Natural killer cell (primary cell): ENCODE measurements at places on chromosomes 3 and 15.

GRCh38 chr3:45355351-45355750 lies 33.0 kb upstream of the LARS2 start:
- DNase-seq: no peak

DNA sequence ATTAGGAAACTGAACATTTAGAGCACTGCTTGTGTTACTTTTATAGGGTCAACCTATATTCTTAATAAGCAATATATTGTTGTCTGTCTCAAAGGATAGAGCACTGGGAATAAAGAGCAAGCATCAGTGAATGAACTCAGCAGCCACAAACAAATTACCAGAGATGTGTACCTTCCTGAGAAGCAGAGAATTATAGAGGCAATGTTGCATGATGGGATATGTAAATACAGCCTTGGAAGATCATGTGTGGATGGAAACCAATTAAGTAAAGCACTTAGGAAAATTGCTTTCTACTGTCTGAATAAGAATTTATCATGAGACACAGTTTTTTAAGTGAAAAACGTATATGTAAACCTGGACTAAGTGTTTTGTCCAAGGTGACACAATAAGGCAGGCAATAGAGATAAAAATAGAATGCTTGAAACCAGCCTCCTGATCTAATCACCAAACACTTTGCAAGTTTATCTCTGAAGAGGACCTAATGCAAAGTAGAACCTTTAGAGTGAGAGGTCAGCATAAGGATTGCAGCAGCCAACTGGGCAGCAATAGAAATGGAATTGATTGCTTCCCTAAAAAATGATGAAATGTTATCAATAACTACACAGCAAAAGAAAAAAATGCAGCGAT lies 848.0 kb downstream of the TUSC7 start:
- no peak for DNase-seq

- DNase-seq: no peak
Measured at GRCh38 chr3:45218578-45219390, 7.3 kb downstream of the TMEM158 start.

GRCh38 chr15:90062973-90063769 lies 39.1 kb downstream of the IDH2 start:
- DNase-seq: no peak

DNA sequence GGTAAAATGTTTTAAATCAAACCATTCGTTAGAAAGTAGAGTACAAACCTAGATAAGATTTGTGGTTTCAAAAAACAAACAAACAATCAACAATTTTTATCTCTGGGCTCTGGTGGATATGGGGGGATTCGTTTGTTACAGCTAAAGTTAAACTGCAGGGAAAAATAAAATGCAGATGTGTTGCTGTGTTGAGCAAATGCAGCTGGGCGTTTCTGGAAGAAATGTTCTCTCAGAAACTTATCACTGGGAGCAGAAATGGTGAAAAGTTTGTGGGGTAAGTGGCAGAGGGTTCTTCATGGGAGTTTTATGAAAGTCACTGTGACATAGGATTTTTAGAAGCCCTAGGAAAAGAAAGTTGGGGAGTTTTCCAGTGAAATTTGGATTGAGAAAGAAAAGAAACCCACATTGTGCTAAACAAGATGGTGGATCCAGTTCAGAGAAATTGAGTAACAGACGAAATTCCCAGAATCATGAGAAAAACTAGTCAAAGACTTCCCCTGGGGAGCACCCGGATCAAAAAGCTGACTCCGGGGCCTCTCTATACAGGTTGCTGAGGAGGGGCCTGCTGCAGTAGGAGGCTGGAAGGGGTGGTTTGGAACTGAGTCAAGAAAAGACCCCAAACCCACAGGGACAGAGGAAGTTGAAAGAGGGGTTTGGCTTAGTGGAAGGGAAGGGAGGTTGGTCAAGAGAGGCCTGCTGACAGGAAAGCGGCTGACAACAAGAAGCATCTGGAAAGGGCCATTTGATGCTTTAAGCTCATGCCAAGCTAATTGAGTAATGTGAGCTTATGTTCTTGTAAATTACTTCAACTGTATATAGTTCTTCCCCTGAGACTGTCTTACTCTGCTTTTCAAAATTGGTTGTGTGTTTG lies 108.7 kb downstream of the RARB start:
- DNase-seq: no peak

GRCh38 chr15:37788330-37788729 lies 146.1 kb upstream of the TMCO5A start:
- DNase-seq: no peak

- DNase-seq: no peak
Measured at GRCh38 chr3:194875581-194876402, 190.1 kb downstream of the FAM43A start.

DNA sequence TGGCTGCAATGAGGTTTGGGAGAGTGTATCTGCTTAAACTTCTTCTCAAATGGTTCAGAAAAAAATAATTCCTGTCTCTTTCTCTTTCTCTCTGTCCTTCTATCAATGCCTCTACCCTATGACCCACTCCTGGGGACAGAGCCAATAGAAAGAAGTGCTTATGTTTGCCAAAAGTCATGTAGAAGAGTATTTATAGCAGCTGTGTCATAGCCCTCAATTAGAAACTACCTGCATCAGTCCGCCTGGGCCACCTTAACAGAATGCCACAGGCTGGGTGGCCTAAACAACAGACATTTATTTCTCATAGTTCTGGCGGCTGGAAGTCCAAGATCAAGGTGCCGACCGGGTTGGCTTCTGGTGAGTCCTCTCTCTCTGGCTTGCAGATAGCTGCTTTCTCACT lies 92.5 kb downstream of the HMG20A start:
- no peak for DNase-seq

- no peak for DNase-seq
Measured at GRCh38 chr3:133472889-133473288, 73.0 kb downstream of the BFSP2 start.

GRCh38 chr15:56353119-56353518 lies 12.1 kb upstream of the TEX9 start:
- DNase-seq: no peak

GRCh38 chr15:32802286-32802936 lies 84.6 kb downstream of the GREM1 start:
- DNase-seq: no peak

GRCh38 chr3:143763564-143764162 lies 84.6 kb downstream of the SLC9A9 start:
- no peak for DNase-seq

DNA sequence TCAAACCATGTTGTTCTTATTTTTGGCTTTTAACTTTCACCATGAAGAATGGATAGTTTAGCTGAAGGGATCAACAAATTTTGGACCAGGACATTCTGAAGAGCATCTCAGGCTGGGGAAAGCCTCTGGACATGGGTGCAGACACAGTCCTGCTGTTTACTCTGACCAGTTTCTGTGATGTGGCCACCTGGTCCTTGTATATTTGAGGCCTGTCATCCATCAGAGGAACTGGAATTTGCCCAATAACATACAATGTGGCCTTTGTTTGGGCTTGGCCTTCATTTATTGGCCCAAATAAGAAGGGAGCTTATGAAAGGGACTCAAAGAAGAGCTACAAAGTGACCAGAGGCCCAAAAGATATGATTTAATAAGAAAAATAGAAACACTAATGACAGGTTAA lies 127.9 kb downstream of the MYRIP start:
- DNase-seq: no peak

- no peak for DNase-seq
Measured at GRCh38 chr3:197468866-197469382, 86.8 kb downstream of the BDH1 start.

GRCh38 chr3:53030619-53031449 lies 15.0 kb downstream of the SFMBT1 start:
- DNase-seq: no peak

DNA sequence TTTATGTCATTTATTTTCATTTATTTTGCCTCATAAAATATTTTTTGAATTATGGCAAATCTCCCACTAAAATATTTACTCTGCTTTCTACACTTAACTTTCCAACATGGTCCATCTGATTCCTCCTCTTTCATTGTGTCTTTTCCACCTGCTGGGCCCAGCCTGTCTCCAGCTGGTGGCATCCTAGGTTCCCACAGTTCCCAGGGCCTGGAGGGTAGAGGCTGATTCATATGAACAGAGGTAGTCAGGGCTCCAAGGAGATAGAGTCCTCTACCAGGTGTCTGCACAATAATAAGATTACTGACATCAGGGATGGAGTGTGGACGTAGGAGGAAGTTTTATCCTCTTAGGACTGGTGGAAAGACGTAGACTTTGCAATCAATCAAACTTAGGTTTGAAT lies 14.3 kb downstream of the ZBTB38 start:
- DNase-seq: no peak

DNA sequence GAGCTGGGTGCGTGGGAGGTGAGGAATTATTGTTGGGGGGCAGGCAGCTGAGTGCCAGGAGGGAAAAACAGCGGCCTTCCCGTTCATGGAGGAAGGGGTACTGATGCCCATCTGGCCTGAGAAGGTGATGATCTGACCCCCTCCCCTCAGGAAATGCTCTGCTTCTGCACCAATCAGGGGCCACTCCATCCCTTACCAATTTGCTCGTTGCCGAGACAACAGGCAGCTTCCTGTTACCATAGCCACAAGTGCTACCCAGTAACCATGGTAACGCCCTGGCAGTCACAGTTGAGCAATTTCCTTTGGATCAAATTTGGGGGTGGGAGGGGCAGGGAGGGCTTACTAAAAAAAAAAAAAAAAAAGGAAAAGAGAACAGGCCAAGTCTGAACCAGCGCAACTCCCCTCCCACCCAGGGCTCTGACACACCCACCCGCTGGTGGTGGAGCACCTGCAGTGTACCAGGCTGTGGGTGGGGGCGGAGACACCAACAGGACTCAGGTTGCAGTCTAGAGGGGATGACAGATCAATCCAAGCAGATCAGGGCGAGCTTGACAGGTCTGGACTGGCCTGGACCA lies 13.7 kb downstream of the CELF6 start:
- DNase-seq: no peak

DNA sequence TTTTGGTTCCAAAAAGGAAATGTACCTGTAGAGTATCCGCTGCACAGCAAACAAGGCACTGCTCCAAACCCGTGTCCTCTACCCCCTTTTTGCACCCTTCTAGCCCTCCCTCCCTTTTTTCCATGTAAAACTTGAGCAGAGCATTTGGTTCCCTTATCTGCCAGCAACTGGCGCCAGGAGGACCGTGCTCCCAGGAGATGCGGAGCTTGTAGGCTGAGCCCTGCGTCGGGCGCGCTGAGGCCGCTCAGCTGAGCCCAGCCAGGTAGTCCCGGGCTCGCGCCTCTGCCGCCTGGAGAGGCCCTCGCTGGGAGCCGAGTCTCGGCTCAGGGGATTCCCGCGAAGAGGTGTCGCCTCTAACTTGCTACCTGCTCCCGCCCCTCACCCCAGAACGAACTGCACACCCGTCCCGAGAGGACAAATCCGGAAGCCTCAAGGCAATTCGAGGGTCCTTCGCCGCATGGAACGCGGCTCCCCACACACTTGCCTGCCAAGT lies 575 bp downstream of the TRPM7 start:
- peak; percentile 68 for DNase-seq

GRCh38 chr3:162678941-162679340 lies 1182.3 kb downstream of the OTOL1 start:
- DNase-seq: no peak

DNA sequence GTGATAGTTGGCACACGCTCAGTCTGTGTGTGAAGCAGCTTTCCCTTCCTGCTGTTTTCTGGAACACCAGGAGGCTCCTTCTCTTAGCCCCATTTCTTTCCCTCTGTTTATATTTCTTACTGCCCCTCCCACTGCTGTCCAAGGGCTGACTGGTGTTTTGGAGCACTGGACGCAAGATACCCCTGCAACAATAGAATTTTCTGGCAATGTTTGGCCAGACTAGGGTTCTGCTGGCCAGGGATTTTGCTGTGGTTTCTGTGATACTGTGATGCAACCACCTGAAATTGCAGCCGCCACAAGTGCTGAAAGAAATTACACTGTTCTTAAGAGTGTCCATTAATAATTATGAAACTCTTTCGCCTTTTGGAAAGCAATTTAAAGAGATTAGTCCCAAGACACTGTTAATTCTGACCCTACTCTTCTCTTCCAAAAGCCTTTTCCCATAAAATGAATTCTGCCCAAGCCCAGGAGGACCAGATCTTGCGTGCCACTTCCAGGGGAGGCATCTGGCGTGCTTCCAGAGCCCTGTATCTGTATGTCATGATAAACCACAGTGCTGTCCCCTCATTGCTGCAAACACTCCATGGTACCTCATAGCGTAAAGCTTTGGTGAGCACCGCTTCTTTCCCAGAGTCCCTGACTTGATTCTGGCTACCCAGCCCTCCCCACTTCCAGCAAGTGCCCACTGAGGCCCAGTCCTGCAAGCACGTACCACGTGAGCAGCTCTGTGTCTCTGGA lies 159.4 kb upstream of the CHRM5 start:
- no peak for DNase-seq

DNA sequence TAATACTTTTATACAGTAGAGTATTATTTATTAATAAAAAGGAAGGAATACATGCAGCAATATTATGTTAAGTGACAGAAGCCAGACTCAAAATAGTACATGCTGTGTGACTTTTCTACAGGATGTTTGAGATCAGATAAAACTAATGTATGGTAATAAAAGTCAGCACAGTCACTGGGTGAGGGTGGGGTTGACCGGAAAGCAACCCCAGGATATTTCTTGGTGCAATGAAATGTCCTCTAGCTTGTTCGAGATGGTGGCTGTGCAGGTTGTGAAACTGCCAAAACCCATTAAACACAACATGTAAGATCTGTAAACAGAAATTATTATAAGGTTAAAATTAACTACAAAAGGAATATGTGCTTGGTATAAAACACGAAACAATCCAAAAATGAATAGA lies 20.8 kb upstream of the ALDH1L1 start:
- no peak for DNase-seq

GRCh38 chr3:24965706-24966385 lies 462.2 kb upstream of the RARB start:
- no peak for DNase-seq

DNA sequence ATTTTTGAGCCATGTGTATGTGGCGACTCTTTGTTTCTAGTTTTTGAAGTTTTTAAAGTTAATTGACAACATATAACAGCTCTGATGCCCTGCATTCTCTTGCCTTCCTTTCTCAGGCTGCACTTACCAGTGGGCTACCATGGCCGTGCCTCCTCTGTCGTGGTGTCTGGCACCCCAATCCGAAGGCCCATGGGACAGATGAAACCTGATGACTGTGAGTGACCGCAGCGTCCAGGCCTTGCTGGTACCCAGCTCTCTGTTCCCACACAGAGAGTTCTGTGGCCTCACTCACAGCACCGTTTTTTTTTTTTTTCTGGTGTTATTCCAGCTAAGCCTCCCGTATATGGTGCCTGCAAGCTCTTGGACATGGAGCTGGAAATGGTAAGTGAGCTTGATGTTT lies 15.1 kb downstream of the FAH start:
- DNase-seq: no peak

DNA sequence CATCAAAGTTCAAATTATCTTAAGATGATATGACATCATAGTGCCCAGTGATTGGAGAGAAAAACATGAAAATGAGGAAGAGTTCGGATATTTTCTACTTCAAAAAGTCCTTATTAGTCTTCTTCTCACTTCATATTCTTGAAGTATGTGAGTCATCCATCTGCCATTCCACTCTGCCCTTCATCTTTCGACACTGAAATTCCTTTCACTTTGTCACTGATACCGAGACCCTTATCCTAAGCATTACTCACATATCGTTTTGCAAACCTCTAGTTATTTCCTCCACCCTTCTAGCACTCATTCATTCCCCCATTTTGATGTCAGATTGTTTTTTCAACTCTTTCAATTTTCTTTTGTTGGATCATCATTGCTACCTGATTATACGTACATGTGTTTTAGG lies 4.0 kb downstream of the OR5H14 start:
- DNase-seq: no peak

- no peak for DNase-seq
Measured at GRCh38 chr3:185744997-185745843, 79.6 kb downstream of the IGF2BP2 start.

GRCh38 chr3:124409650-124410275 lies 320.5 kb upstream of the UMPS start:
- DNase-seq: no peak
